Cardiac muscle cell (in vitro differentiated cells and primary cell): ENCODE measurements at places on chromosomes 2 and 18. TPM values are rescaled to one million over a fixed set of nuclear protein-coding genes. Genes with fewer than 3 reads are reported as not detected.

PLEKHH2 gene
- total RNA-seq = 0.32 and 1.0 TPM in 2 replicates

DNA sequence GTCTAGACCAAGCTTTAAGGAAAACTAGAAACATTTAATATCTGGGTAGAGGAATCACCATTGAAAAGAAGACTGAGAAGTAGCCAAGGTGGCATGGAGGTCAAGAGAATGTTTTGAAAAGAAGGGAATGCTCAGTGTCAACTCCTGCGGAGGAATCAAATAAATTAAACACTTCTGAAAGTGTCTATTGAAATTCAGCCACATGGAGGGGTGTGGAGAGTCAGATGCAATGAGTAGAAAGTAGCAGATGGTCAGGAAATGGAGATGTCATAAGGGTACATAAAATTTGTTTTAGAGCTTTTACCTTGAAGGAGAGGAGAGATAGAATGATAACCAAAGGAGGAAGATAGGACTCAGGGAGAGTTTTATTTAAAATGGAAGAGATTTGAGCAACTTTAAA is 35.1 kb downstream of the NLRC4 start:
- DNase-seq = no peak
- H3K4me3 ChIP-seq = no peak overlapping the region
- peaks cover 7% of the 10 kb centered on the region for H3K36me3 ChIP-seq
- H3K27ac ChIP-seq = no peak overlapping the region

GRCh38 chr2:138277062-138277461 is 224.5 kb upstream of the SPOPL start:
- H3K27ac ChIP-seq = peak overlapping the region; percentile 47
- H3K36me3 ChIP-seq = no peaks in the 10 kb centered on the region
- no peak overlapping the region for H3K4me3 ChIP-seq
- DNase-seq = no peak
- no peaks in the 10 kb centered on the region for H3K27me3 ChIP-seq

DNA sequence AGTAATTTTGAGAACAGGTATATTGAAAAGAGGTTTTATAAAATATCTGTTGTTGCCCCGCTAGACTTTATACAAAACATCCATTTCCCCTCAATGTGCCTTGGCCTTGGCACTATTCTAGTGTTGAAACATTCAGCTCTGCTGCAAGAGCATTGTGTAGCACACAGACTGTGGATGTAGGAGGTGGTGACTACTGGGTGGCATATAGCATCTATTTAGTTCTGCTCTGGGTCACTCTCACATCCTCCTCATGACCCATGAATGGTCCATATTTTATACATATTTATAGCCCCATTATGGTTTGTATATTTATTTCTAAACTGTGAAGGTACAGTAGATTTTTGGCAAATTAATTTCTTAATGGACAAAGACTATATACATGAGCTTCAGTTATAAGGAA is 1022.0 kb upstream of the CELF4 start:
- H3K27me3 ChIP-seq = no peaks in the 10 kb centered on the region
- no peak overlapping the region for H3K4me3 ChIP-seq
- no peaks in the 10 kb centered on the region for H3K36me3 ChIP-seq
- H3K4me1 ChIP-seq = no peaks in the 10 kb centered on the region
- no peak for DNase-seq
